ENCODE measurements at places on chromosomes 7 and 10.

GRCh38 chr10:122567056-122567660 is 6.6 kb downstream of the DMBT1 start:
- DNase-seq: peak; percentile 29

DNA sequence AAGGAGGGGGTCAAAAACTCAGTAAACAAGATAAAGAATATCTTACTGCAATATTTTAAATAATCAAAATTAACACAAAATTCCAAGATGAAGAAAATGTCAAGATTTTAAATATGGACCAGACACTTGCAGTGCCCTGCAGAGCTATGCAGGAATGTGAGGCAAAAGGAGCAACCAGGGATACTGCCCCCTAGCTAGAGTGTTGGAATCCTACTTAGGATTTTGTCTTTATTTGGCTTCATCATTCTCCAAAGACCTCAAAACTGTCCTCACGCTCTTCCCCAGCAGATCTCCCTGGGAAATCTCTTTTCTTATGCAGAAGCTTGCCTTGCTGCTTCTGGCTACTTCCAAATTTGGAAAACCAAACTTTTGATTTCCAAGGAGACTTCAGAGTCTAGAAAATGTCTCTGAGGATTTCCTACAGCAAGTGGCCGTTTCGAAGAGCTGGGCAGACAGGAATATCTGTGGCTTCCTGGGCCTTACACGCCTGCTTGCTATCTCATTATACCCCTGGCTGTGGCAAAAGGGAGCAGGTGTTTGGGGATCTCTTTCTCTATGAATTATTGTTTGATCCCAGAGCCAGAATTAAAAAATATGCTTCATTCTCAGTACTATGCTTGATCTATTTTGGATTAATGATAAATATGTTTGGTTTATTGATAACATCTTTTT is 232.2 kb upstream of the BMPER start:
- no peak for DNase-seq

GRCh38 chr10:59595593-59595992 is 114.1 kb downstream of the SLC16A9 start:
- DNase-seq: no peak

GRCh38 chr7:43785420-43785819 is 26.9 kb downstream of the BLVRA start:
- peak; percentile 87 for DNase-seq

DNA sequence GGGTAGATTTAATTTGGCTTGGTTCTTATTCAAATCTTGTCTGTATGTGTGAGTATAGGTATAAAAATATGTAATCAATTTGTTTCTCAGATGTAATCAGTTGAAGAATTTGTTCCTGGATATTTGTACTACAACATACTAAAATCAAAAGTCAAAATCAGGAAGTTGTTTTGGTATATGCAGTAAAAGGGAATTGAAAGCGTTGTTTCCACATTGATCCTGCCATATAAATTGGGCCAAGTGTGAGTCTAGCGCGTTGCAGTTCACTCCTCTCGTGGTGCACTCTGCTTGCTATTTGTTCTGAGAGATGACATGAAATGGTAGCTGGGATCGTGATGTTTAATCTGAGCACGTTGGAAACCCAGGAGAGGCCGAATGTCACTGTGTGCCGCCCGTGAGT is 55.9 kb downstream of the SHH start:
- no peak for DNase-seq
